NCI-H187 treated with DMSO at 0.1 percent for 48 hours (cell line): ENCODE measurements at places on chromosomes 7 and 10.
A peak's percentile ranks its signal among the peaks of the same experiment; 100 is the strongest.

DNA sequence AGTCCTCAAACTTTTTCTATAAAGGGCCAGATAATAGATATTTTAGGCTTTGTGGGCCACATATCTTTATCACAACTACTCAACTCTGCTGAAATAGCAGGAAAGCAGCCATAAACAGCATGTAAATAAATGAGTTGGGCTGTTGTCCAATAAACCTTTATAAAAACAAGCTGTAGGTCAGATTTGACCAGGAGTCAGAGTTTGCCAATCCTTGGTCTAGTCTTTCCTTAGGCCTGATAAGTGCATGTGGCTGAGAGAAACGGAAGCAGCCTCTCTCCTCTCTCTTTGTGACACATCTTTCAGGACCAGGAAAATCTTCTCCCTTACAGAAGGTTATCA, 724.5 kb downstream of the GRID1 start:
- DNase-seq, result no peak

DNA sequence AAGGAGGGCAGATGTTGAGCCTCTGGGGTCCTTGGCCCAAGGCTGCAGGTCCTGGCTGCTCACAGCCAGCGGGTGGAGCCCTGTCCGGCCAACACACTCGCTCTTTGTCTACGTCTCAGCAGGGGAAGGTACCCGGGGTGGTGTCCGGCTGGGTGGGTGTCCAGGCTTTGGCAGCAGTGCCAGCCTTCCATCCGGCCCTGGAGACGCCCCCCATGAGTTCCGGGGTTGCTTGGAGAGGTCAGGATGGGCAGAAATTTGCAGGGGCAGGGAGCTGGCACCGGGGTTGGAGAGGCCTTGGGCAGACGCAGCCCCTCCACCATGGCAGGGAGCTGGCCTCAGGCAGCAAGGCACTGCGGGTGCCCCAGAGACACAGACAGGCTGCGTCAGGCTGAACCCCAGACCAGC, 42.2 kb upstream of the ELN start:
- DNase-seq, result no peak

DNA sequence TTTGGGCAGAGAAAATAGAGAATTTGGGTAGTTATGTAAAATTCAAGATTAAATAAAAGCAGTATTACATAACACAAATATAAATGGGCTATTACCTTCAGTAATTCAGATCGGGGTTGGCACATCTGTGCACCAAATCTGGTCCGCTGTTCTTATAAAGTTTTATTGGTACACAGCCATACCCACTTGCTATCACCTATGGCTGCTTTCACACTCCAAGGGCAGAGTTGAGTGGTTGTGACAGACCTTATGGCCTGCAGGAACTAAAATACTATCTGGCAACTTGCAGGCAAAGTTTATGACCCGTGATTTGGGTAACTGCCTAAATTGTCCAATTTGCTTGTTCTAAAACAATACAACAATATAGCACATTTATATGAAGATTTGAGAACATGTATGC, 249.3 kb downstream of the DIP2C start:
- no peak for DNase-seq

GRCh38 chr10:88870089-88870488, 10.0 kb upstream of the STAMBPL1 start:
- no peak for DNase-seq

DNA sequence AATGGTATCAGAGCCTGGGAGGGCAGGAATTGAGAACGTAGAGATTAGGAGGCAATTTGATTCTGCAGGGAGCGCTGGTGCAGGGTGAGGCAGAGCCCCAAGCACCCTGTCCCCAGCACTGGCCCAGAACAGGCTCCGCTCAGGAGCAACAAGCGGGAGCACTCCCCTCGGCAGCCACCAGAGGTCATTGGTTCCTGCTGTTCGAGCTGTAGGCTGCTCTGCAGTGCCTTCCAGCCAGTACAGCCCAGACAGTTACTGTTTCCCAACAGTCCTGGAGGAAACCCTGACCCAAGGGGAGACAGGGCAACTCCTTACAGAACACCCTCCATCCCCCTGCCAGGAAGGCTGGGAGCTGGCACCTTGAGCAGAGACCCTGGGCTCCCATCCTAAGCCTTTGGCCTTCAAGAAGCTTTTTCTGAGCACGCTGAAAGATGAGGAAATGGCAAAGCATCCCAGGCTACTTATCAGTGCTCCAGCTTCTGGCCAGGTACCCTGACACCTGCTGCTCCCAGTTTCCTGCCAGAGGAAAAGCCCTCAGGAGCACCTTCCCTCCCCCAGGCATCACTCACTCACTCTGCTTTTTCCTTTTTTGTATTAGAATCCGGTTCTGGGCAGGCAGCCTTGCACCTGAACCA, 71.2 kb upstream of the EFCAB10 start:
- DNase-seq, result peak; percentile 65

GRCh38 chr7:143351060-143351459, 11.5 kb downstream of the FAM131B start:
- no peak for DNase-seq

DNA sequence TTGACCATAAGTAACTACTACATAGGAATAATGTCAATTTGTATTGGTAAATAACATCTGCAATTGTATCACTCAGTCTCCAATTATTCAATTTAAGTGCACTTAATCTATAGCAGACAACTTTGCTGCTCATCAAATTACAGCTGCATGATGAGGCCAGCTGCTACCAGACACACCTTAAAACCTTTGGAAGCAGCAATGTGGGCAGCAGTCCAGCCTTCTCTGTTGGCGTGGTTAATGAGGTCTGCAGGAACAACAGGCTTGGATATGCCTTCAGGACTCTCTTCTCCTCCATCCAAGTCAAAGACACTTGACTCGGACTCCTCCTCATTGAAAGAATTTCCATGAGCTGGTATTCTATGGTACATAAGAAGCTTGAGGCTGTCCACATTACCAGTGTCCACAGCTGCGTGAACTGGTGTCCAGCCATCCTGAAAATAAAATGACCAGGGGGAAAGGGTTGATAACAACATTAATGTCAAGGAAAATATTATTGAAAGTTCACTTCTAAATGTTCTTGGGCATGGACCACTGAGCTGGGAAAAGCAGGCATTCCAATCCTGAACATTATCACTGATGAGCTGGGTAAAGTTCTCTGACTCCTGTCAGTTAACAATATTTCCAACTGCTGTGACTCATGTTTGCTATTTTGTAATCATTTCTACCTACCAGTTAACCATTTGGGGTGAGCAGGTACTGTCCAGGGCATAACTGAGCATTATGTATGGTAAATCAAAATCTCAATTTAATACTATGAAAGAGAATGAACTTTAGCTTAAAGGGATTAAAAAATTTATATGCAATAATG, 95.7 kb downstream of the CTTNBP2 start:
- peak; percentile 66 for DNase-seq

GRCh38 chr7:81637534-81637933, 132.3 kb downstream of the HGF start:
- DNase-seq, result no peak

GRCh38 chr10:31321396-31321941, 2.5 kb downstream of the ZEB1 start:
- no peak for DNase-seq

DNA sequence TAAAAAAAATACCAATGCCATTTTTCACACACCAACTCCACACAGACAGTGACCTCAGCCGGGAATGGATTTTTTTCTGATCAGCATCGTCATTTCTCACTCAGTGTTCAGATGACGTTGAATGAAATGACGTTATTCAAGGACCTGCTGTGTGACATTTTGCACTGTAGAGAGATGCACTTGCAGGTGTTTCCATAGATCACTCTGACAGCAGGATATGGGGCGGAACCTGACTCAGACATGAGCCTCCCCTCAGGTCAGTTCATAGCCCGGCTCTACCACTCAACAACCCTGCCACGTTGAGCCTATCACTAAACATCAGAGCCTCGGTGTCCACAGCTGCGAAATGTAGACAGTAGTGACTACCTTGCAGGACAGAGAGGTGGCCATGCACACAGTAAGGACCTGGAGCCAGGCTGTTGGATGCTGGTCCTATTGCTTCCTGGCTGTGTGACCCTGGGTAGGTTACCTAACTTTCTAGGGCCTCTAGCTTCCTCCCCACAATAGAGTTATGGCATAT, 41.4 kb upstream of the ANTXRL start:
- DNase-seq, result no peak

DNA sequence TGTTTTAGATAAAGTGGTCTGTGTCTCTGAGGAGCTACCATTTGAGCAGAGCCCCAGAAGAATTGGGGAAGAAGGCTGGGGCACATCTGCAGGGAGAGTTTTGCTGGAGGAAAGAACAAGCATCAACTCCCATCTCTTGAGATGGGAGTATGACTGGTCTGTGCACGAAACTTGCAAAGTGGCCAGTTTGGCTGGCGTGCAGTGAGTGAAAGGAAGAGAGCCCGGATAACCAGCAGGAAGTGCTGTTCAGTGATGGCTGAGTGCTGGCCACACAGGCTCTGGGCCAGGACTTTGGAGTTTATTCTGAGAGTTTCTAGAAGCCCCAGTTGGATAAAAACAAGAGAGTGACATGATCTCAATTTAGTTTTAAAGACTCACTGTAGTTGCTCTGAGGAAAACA, 34.4 kb upstream of the SVIL start:
- no peak for DNase-seq
